ENCODE measurements at places on chromosomes 2 and 18.

DNA sequence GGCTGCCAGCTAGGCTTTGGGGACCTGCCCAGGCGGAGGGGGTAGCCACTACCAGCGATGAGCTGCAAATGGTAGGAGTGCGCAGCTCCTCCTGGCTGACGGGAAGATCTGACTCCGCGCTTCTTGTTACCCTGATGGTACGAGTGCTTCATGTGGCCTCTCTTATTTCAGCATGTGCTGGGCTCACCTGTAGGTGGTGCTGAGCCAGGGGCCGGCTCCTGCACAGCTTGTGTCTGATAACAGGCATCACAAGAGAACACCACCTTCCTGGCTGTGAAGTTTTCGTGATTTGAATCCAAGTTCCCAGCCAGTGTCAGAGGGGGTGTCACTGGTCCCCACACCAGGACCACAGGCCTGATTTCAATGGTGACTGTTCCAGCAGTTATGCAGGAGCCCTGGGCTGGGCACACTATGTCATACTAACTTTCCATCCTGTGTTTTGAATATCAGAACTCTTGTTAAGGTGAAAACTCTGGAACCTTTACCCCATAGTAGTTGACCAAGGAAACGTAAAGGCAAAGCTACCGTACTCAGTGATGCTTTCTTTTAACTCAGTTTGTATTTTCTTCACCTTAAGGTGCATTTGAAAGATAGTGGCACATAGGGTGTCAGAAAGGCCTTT is 28.0 kb downstream of the APCDD1 start:
- no peak for DNase-seq

- DNase-seq, result peak; percentile 82
These were observed 68.5 kb downstream of the CTIF start for GRCh38 chr18:48607056-48607984.

DNA sequence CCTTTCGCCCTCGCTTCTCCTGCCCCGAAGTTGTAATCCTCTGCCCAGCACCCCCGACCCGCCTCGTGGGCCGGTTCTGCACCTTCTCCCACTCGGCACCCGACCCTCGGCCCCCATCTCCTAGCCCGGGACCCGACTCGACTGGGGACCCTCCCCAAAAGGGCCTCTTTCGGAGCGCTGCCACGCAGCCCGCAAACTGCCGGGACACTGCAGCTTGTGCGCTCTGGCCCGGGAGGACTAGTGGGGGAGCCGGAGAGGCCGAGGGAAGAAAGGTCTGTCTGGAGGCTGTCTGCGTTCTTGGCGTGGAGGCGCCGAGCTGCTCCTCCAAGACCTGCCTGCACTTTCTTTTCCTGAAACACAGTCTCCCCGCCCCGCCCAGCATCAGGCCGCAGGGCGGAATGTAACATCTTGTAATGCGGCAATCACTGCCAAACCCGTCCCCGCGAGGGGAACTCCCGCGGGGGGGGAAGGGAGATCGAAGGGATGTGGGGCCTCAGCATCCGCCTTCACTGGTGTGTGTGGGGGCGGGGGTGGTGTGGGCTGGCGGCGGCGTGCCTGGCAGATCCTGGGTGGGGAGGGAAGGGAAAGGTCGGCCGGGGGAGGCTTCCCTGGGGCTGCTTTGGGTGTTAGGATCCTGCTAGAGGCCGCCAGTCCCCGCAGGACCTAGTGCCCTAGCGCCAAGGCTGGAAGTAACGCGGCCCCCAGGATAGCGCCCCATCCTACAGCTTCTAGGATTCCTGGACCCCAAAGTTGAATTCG is 7.4 kb downstream of the DLX2 start:
- no peak for DNase-seq

DNA sequence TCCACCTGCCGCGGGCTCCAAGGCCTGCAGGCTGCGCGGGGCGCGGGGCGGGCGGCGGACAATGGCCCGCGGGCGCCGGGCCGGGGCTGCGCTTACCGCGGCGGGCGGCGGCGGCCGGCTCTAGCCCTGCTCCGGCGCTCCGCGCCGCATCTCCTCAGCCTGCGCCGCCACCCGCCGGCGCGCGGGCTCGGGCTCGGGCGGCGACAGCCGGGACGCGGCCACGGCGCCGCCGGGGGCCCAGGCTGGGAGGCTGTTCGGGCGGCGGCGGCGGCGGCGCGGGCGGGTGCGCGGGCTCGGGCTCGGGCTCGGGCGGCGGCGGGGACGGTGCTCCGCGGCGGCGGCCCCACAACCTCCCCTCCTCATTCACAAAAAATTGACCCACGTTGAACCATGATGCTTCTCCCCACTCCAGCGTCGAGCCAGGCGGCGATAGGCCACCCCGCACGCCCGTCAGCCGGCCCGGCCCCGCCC is at the start of gene HDAC4:
TSS of gene HDAC4 (minus strand) at position 425 of the 471 bp plus-strand sequence. CDS start 48,321 bp downstream, outside the sequence.
- no peak for DNase-seq

GRCh38 chr2:145197944-145198343 is 678.0 kb upstream of the ZEB2 start:
- no peak for DNase-seq

DNA sequence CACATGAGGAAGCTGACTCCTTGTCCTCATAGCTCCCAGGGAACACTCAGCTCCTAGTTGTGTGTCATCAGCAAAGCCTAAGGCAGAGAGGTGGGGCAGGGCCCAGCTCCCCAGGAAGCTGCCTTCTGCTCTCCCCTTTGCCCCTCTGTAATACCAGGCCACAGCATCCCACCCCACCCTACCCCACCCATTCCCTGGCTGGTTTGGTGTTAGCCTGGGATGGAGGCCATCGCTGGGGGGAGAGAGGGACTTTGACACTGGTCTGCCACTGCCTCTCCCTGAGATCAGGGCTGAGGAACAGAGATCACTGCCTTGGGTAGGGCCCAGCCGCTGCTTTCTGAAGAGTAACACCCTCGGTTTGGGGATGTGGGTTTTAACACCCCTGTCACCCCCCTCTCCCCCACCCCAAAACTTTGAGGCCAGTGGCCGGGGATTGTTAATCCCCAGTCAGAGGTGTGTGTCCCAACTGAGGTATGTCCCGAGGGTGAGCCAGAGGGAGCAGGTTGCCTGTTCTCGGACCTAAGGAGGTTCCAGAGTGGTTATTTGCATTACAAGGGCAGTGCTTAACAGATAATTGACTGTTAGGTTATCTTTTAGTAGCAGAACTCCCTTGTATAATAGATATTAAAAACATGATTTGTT is 41.4 kb downstream of the TET3 start:
- no peak for DNase-seq

GRCh38 chr2:83238111-83238510 is 1221.0 kb downstream of the SUCLG1 start:
- no peak for DNase-seq

DNA sequence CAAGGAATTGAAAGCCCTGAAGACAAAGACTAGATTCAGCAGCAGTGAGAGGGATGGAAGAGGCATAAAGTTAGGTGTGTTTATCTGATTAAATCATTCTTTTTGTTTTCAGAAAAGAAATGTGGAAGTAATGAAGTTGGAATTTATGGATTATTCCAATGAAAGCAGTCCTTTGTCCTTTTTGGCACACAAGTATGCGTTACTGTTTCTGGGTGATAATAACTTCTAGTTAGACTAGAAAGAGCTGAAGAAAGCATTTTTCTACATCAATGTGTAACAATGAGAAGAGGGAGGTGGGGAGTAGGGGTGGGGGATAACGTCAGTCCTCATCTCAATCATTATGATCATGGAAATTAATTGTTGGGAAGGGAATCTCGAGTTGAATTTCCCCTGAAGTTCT is 53.0 kb downstream of the AQP4 start:
- no peak for DNase-seq

DNA sequence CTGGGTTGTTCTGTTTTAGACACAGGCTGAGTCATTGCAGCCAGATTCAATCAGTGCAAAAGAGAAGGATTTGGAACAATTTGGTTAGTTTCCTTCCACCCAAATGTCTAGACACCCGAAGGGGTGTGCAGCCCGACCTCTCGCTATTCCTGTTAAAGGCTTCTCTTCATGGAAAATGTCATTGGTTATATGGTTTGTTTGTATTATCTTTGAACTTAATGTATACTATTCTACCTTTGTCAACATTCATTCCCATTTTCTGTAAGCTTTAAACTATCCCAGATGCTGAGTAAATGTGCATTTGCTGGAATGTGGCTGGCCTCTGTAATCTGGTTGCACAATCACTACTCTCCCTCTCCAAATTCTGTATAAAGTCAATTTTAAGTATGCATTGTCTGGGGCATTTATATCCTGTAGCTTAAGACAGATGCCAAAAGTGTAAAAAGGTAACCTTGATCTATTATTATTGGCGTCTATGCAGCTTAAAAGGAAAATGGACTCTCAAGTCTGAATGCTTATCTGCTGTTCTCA is 80.4 kb upstream of the RND3 start:
- DNase-seq, result peak; percentile 81

GRCh38 chr2:131493199-131493968 is 1.2 kb upstream of the MZT2A start:
- DNase-seq, result no peak

GRCh38 chr2:204635478-204635877 is 90.2 kb downstream of the PARD3B start:
- no peak for DNase-seq

GRCh38 chr2:181170256-181170655 is 189.9 kb downstream of the UBE2E3 start:
- DNase-seq, result no peak

- no peak for DNase-seq
These were observed 10.0 kb downstream of the MAPK4 start for GRCh38 chr18:50569930-50570329.

DNA sequence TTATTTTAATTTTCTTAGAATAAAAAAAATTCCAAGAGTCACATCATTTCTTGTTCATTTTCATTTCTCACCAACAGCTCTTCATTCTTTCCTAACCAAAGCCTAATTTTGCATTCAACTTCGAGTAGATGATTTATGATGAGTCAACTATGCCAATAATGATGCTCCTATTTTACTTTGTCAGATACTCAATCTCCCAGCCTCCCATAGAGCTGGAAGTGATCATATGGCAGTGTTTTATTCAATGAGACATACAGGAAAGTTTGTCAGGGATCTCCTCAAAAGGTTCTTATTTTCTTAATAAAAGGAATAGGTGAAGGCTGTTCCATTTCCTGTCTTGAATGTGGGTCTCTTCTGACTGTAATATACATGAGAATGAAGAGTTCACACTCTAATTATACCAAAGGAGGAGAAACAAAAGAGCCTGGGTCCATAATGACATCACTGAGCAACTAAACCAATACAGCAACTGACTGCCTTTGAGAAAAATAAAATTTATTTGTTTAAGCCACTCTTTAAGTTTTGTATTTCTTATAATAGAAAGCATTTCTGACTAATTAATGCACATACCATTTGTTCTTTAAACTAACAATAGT is 231.2 kb upstream of the CYP26B1 start:
- no peak for DNase-seq

DNA sequence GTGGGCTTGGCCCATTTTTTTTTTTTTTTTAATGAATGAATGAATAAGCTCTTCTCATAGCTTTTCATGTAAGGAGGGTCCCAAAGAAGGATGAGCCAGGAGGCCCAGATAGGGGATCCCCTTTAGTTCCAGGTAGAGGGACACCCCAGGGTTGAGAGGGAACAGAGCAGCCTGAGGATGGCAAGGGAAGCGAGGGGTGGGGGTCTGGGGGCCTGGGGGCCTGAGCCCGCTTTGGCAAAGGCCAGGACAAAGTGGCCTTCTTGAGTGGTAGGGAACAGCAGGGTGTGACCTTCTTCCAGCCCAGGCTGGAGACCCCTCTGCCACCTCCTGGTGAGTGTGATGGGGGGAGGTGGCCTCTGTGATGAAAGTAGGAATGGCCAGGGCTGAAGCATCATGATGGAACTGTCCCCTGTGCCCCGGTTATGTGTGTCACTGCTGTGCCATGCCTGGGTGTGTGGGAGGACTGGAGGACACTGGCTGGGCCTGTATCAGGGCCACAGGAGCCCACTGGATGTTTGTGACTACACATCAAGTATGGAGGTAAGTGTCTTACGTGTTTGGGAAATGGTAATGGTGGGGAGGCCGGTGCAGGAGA is 263.5 kb upstream of the HDAC4 start:
- DNase-seq, result no peak

- no peak for DNase-seq
These were observed 49.9 kb upstream of the CALCRL start for GRCh38 chr2:187497858-187498463.

DNA sequence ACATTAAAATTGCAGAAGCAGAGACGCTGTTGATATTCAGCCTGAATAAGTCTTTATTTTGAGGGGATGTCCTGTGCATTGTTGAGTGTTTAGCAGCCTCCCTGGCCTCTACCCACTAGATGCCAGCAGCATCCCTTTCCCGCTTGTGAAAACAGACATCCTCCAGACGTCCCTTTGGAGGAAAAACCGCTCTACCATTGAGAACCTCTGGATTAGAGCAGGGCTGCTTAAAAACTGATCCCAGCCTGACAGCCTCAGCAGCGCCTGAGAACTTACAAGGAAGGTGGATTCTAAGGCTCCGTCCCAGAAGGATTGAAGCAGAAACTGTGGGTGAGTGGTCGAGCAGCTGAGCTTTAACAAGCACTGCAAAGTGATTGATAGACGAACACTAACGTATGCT is 349.7 kb downstream of the CYRIA start:
- no peak for DNase-seq

DNA sequence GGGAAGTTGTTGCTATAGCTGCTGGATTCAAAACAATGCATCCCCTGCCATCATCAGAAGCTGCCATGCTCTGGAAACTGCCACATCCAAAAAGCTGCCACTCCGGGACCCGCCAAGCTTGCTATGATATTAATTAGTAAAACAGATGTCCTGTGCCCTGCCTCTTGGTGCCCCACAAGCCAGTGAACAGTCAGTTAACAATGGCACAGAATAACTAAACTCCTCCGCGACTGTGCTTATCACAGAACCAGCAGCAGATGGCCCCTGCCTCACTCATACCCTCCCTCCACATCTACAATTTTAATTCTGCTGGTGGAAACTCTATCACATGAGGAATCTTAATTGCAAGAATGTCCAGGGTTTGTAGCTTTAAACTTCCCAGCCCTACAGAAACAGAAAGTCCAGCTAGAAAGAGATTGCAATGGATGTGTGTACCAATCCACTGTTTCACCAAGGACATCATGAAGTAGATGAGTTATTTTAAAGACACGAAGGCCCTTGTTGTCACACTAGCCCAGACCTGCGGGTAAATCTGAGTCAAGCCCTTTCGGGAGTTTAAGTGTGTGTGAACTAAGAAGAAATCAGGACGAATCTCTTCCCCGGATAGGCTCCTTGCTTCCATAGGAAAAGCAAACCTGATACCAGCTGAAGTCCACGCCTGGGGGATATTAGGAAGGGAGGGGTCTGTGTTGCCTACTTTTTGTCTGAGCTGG is 7.4 kb upstream of the ACYP2 start:
- DNase-seq, result no peak

GRCh38 chr2:64025741-64026140 is 6.5 kb upstream of the VPS54 start:
- DNase-seq, result no peak

GRCh38 chr18:79476918-79477571 is 81.3 kb downstream of the NFATC1 start:
- DNase-seq, result no peak
